ENCODE measurements at places on chromosomes 16 and 17. TPM values are rescaled to one million over a fixed set of nuclear protein-coding genes. Genes with fewer than 3 reads are reported as not detected.

ZNF423 gene
- 20.4 TPM for polyA plus RNA-seq

CCL5 gene
- polyA plus RNA-seq, result 3.0 TPM

SLC6A4 gene
- 0.72 TPM for polyA plus RNA-seq

G6PC1 gene
- 0.05 TPM for polyA plus RNA-seq

LGALS9B gene
- polyA plus RNA-seq, result not detected

CD300H gene
- polyA plus RNA-seq, result 0.34 TPM
